MV-4-11 (cell line): ENCODE measurements at places on chromosomes 5 and 9.

GRCh38 chr5:3489239-3489843 lies 106.3 kb upstream of the IRX1 start:
- no peak for DNase-seq

DNA sequence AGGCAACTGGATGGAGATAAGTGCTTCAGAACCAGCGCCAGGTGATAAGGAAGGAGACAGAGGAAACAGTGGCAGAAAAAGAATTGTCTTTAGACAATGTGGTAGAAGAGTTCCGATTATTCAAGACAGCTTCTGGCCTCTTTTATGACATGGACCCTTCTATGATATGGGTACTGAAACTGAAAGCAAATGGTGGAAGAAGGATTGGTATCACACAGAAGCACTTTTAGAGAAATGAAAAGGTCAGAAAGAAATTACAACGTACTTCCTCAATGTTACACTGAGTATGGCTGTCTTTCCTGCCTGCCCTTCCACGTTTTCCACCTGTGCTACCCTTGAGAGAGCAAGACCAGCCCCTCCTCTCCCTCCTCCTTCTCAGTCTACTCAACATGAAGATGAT lies 959.3 kb downstream of the DNAH5 start:
- DNase-seq = peak; percentile 17

DNA sequence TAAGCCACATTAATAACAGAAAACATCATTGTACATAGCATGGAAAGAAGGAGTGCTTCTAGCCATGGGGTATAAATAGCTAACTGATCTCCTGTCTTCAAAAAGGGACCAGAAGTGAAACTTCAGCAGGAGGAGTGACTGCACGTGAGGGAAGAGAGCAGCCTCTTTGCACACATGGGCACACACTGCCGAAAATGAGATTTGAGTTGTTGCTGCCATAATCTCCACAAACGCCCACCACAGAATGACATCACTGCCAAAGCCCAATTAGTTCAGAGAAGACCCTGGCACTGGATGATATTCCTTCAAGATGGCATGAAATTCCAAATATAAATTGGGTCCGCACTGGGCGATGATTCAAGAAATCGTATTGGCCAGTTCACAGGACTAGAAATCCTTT lies 238.9 kb upstream of the NR4A3 start:
- peak; percentile 76 for DNase-seq

DNA sequence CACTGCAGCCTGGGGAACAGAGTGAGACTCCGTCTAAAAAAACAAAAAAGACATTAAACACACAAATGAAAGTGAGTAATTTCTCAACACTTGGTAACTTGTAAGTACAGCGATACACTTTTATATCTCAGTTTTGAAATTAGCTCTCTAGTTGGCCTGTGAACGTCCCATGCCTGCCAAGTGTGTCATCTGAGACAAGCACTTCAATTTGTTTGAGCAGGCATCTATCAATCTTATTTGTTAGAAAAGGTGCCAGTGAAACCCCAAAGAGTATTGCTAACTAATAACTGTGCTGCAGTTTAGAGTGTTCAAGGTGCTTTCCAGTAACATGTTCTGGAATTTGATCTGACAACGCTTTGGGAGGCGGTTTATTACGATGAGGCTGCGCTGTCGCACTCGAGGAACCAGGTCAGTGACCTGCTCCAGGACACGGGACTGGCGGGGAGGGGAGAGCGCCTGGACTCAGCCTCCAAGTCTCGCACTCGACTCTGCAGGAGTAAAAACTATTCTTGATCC lies 1.1 kb upstream of the SPIN1 start:
- DNase-seq = no peak

GRCh38 chr5:170486371-170486770 lies 17.4 kb upstream of the KCNIP1 start:
- no peak for DNase-seq

GRCh38 chr9:94140791-94141790 lies 56.8 kb downstream of the PTPDC1 start:
- no peak for DNase-seq

- DNase-seq = no peak
Measured at GRCh38 chr5:138935466-138935865, 60.3 kb upstream of the LRRTM2 start.

GRCh38 chr9:38670542-38671371 lies 49.2 kb downstream of the FAM240B start:
- no peak for DNase-seq

GRCh38 chr5:128287740-128288139 lies 204.2 kb downstream of the SLC12A2 start:
- DNase-seq = no peak

GRCh38 chr5:78964889-78965288 lies 20.2 kb downstream of the ARSB start:
- peak; percentile 71 for DNase-seq

DNA sequence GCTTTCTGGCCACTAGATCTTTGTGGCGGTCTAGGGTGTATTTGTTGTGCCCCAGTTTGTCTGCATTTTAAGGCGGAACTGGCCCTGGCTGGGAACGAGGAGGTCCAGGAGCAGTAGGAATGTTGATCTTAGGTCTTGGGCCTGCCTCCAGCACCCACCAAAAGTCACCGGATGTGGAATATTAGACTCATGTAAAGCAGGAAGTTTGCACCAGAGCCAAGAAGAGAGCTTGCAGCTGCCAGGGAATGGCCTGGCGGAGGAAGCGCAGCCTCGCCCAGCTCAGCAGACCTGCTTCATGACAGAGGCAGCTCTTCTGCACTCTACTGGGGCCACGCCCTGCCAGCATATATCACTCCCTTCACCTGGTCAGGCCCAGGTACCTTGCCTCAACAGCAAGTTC lies 3.3 kb downstream of the GPX3 start:
- no peak for DNase-seq

- no peak for DNase-seq
Measured at GRCh38 chr9:33272061-33272460, 7.2 kb downstream of the CHMP5 start.

DNA sequence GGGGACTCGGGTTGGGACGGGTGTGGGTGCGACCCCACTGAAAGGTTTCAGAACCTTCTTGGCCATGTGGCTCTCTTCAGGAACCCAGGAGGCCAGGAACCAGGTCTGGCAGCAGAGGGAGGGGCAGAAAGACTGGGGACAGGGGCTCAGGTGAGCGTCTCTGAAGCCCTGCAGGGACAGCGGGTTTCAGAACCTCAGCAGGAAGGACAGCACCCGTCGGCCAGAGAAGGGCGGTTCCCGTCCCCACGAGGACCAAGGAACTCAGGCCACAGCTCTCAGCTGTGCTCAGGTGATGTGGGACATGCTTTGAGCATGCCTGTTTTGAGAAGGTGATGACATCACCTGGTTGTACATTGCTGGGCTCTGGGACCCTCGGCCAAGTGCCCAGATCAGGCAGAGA lies 25.7 kb downstream of the SLC12A7 start:
- no peak for DNase-seq

GRCh38 chr5:174799121-174799520 lies 74.7 kb downstream of the MSX2 start:
- DNase-seq = no peak

- no peak for DNase-seq
Measured at GRCh38 chr5:82421119-82421518, 143.0 kb upstream of the RPS23 start.

GRCh38 chr5:81241961-81242648 lies 9.0 kb downstream of the CKMT2 start:
- DNase-seq = no peak

GRCh38 chr5:126445502-126446174 lies 22.4 kb downstream of the GRAMD2B start:
- DNase-seq = no peak

DNA sequence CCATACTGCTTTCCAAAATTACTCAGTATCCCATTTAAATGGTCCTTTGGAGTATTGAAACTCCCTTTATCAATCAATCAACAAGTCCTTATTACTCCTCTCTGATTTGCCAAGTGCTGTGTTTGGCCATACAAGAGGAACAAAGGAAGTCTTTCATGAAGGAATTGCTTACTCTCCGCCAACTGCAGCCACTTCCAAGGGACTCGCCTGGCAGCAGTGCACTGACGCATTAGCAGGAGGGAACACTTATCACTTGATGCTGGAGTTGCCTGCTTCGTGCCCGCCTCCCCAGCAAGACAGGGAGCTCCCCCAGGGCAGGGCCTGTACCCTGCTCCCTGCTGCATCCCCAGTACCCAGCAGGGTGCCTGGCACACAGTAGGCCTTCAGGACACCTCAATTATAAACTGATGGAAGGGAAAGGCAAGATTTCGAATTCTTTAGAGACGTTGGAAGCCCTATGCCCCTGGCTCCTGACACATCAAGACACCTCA lies 97.9 kb downstream of the CRB2 start:
- no peak for DNase-seq

GRCh38 chr9:123375469-123376132 lies 19.6 kb downstream of the CRB2 start:
- DNase-seq = peak; percentile 87

- DNase-seq = peak; percentile 55
Measured at GRCh38 chr9:5536684-5537083, 26.4 kb downstream of the PDCD1LG2 start.

DNA sequence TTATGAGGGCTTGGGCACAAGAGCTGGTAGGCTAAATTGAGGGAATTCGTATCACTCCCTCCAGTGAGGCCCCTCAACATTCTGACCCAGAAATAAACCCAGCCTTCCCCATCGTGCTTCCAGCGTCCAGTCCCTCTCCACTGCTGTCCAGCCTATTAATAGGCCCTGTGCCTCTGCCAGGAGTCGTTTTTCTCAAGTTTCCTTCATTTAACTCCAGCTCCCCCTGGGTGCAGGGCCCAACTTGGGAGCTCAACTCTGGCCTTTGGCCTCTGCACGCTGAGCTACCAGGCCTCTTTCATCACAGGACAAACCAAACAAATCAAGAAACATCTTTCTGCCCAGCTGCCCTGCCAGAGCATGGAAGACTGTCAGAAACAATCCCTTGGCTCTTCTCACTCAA lies 10.0 kb downstream of the HBEGF start:
- no peak for DNase-seq

DNA sequence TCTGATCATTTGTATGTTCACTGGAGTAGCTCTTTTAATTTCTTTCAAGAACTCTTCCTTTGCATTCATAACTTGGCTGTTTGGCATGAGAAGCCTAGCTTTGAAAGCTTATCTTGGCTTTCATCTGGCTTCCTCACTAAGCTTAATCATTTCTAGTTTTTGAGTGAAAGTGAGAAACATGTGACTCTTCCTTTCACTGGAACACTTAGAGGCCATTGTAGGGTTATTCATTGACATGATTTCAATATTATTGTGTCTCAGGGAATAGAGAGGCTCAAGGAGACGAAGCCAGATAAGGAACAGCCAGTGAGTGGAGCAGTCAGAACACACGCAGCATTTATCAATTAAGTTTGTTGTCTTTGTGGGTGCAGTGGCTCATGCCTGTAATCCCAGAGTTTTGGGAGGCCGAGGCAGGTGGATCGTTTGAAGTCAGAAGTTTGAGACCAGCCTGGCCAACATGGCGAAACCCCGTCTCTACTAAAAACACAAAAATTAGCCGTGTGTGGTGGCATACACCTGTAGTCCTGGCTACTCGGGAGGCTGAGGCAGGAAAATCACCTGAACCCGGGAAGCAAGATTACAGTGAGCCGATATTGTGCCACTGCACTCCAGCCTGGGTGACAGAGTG lies 98.3 kb downstream of the UGCG start:
- no peak for DNase-seq

DNA sequence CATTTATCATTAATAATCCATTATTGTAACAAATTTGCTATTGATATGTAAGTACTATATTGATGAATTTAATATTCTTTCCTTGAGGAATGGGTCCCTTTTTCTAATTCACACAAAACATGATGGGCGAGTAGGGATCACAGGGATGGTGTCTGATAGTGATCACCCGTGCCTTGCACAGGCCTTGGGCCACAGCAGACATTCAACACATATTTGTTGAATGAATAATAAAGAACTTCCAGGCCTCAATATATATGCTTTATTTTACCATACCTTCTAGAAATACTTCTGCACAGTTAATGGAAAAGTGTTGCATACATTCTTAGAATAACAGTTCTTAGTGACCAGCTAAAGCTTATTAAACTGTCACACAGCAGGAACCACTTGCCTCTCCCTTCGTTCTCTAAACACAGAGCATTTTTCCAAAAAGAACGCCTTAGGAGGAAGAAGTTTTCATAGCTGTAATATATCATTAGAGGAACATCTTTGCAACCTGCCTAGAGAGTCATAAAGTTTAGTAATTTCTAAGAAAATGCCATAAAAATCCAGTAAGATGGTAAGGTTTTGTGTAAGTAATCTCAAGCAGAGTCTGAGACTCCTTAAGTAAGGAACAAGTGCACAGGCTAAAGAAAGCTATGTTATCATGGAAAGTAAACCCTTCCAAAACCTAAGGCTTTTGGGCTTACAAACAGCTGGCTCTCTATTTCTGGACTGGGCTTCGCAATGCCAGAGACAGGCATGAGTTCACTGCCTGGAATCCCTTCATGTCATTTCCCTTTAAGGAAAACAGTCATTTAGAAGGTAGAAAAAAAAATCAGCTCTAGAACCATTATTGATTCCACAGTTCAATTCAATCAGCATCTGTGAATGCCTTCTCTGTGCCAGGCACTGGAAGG lies 17.7 kb downstream of the TTLL11 start:
- no peak for DNase-seq

DNA sequence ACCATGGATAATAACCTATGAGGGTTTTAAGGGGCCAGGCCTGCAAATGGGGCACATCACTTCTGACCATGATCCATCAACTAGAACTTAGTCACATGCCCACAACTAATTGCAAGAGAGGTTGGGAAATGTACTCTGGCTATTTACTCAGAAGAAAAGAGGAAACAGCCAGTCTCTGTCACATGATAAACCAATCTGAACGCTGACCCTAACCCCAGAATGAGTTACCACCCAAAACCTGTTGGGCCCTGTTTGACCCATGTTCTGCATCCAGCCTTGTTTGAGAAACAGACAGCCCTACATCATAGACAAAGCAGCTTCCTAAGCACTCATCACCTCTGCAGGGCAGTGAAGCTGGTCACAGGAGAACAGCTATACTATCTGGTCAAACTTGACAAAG lies 5.8 kb downstream of the MACROH2A1 start:
- DNase-seq = peak; percentile 94

- DNase-seq = no peak
Measured at GRCh38 chr9:109499631-109500410, 1.7 kb upstream of the PTPN3 start.

GRCh38 chr9:79623799-79624721 lies 52.3 kb downstream of the TLE4 start:
- DNase-seq = peak; percentile 89

GRCh38 chr5:139752506-139753473 lies 42.8 kb upstream of the PSD2 start:
- DNase-seq = no peak

- DNase-seq = no peak
Measured at GRCh38 chr9:78927099-78927940, 630.4 kb downstream of the PSAT1 start.

- no peak for DNase-seq
Measured at GRCh38 chr5:11547730-11548129, 356.5 kb downstream of the CTNND2 start.

DNA sequence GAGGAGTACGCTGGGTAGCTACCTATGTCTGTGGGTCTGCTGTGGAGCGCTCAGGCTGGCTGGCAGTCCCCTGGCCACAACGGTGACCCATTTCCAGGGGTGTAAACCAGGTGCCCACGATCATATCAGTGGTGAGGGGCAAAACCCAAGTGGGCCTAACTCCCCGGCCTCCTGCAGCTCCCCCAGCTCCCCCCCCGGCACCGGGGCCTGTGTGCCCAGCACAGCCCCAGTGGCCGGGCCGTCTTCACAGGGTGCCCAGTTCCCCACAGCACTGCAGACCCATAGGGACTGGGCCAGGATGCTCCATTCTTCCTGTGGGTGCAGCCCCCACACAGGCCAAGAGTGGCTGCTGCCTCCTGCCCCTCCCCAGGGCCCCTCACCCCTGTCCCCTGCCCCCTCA lies 958 bp upstream of the LCN8 start:
- DNase-seq = no peak
